Occipital lobe (tissue), 3 donors: ENCODE measurements at places on chromosomes 6 and 20. TPM values are rescaled to one million over a fixed set of nuclear protein-coding genes. Genes with fewer than 3 reads are reported as not detected.

ATP9A gene
- 260 TPM for total RNA-seq

SLC17A3 gene
- total RNA-seq = not detected

NR2E1 gene
- total RNA-seq = 9.8 TPM

BPIFB1 gene
- total RNA-seq = not detected

KIFC1 gene
- total RNA-seq = 3.6 TPM

PI16 gene
- 0.78 TPM for total RNA-seq

ELMO2 gene
- total RNA-seq = 55.1 TPM

MRPS10 gene
- total RNA-seq = 43.0 TPM

CLDN20 gene
- not detected for total RNA-seq

TRIM40 gene
- not detected for total RNA-seq
